CD8-positive, alpha-beta memory T cell (primary cell): ENCODE measurements at places on chromosomes 13 and 19. TPM values are rescaled to one million over a fixed set of nuclear protein-coding genes. Genes with fewer than 3 reads are reported as not detected.

DNA sequence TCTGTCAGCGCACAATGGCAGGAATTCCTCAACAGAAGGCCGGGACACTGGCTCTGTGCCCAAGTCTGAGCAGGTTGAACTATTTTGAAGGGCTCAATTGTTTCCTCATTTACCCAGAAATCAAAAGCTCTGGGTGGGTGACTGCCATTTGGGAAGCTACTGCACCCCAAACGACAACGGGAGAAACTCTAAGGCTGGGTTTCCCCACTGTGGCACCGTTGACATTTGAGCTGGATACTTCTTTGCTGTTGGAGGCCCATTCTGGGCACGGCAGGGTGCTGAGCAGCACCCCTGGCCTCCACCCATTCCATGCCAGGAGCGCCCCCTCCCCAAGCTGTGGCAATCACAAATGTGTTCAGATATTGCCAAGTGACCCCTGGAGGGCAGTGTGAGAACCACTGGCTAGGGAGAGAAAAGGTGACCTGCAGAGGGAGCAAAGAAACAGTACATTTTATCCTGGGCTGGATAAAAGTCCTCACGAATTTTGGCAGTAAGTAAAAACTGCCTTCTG lies 62.5 kb downstream of the RFX2 start:
- DNase-seq: no peak

DNA sequence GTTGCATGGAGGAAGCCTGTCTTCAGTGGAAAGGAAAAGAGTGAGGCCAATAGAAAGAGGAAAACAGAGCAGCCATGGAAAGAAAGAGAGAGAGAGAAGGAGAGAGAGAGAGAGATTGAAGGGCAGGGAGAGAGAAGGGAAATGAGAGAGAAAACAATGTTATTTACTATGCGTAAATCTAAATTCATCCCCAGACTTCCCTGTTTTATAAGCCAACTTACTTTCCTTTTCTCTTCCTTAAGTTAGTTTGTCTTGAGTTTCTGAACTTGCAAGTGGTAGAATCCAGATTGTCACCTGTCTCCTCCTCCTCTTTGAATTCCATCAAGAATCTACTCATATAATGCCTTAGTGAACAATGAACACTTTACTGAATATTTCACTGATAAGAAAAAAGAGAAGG lies 16.8 kb upstream of the RCBTB2 start:
- no peak for DNase-seq

- DNase-seq: no peak
Measured at GRCh38 chr13:110447058-110447511, 114.4 kb downstream of the RAB20 start.

- DNase-seq: no peak
Measured at GRCh38 chr13:42064259-42064658, 15.8 kb downstream of the DGKH start.

FOSB gene
- total RNA-seq: 22.1 TPM
